ENCODE measurements at places on chromosomes 7 and 10.

DNA sequence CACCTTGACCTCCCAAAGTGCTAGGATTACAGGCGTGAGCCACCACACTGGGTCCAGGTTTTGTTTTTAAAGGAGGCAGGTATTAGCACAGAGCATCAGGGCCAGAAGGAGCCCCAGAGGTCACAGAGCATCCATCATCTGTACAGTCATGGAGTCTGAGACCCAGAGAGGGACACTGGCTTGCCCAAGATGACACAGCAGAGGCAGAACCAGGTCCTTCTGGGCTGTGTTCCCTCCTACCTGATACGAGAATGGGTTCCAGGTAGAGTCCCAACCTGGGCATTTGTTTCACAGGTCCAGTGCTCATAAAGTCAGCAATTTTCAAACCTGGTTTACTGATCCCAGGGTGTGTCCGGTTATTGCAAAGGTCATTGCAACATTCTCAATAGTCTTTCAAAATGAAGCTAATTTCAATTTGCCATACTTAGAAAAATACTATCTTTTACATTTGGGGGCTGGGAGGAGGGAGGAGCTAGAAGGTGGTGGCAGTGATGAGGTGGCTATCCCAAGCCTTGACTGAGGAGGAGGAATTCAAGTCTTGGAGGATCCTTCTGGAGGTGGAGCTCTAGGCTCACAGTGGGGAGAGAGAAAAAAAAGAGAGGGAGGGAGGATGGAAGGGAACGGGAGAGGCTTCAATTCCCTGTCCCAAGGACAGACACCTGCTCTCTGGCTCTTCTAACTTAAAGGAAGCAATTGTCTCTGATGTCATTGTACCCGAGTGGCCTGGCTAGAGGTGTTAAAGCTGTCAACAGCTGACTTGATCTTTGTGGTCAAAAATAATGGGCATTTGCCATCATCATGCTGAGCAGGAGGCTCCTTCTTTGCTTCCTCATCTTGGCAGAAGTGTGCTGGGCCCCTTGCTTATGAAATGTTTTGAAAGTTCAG is 8.1 kb downstream of the MXI1 start:
- no peak for DNase-seq

DNA sequence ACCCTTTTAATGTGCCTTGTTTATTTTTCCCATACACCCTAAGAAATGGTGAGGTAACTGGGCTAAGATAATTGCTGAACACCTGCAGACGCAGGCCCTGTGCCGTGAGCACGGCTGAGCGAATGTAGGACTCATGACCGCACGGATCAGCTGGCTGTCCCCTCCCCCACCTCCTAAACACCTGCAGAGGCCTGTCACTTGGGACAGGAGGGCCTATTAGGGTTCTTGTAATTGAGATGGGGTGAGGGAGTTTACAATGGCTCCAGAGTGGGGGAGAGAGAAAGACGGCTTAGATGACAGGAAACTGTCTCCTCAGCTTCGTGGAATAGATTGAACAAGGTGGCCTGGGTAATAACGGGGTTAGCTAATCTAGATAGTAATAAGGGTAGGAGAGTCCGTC is 291.7 kb upstream of the HABP2 start:
- DNase-seq, result no peak

DNA sequence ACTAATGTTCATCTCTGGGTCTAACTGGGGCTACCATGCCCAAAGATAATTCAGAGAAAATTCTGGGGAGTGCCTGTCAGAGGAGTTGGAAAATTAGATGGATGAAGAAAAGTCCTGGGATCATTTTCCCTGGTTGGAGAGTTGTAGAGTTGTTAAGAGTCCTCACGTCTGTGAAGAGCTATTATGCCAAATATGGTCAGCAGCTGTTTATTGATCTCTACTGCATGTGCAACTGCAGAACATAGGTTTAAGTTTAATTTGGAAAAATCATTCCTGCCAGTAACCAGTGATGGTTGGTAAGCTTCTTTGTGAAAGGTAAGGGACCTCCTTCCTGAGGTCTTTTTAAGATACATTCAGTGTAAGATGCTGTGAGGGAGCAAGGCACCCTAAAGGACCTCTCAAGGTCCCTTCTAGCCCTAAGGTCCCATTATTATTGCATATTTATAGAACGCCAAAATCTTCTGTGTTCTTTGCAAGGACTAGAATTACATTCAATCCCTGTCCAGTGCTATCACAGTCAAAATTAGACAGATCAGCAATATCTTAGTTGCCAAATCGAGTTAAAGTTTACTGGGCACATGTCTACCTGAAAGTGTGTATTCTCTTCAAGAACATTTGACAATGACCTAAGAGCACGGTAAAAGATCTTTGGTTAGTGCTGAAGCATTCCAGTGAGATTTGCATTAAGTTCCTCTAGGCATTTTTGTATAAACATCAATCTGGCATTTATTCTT is 62.7 kb downstream of the VTI1A start:
- DNase-seq, result no peak

DNA sequence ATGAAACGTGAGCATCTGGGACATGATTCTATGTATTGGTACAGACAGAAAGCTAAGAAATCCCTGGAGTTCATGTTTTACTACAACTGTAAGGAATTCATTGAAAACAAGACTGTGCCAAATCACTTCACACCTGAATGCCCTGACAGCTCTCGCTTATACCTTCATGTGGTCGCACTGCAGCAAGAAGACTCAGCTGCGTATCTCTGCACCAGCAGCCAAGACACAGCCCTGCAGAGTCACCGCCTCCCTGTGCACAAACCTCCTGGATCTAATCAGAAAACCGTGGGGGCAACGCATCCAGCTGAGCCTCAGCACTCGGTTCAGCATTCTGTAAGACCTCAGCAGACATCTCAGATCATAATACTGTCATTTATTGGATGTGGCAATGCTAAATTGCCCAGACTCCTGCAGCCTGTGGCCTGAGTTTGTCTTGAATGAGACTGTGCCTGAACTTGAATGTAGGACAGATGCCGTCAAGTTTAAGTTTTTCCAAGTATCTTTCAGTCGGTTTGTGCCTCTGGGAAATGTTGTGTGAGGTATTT is 41.5 kb upstream of the PRSS58 start:
- no peak for DNase-seq

GRCh38 chr10:76213876-76214275 is 782.5 kb downstream of the LRMDA start:
- no peak for DNase-seq

GRCh38 chr7:16739863-16740622 is 13.5 kb upstream of the TSPAN13 start:
- DNase-seq, result no peak

- peak; percentile 26 for DNase-seq
Observed at GRCh38 chr10:71769279-71769823, 4.0 kb downstream of the VSIR start.

DNA sequence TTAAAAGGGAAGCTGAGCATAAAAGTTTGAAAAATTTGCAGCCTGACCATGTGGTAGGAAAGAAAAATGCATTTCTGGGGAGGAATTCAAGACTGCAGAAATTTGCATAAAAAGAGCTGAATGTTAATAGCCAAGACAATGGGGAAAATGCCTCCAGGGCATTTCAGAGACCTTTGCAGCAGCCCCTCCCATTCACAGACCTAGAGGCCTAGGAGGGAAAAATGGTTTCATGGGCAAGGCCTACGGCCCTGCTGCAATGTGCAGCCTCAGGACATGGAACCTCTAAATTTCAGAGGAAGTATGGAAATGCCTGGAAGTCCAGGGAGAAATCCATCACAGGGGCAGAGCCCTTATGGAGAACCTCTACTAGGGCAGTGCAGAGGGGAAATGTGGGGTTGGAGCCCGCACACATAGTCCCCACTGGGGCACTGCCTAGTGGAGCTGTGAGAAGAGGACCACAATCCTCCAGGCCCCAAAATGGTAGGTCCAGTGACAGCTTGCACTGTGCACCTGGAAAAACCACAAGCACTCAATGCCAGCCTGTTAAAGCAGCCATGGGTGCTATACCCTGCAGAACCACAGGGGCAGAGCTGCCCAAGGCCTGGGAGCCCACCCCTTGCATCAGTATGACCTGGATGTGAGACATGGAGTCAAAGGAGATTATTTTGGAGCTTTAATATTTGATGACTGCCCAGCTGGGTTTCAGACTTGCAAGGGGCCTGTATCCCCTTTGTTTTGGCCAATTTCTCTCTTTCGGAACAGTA is 243.8 kb downstream of the DNAJB9 start:
- no peak for DNase-seq

DNA sequence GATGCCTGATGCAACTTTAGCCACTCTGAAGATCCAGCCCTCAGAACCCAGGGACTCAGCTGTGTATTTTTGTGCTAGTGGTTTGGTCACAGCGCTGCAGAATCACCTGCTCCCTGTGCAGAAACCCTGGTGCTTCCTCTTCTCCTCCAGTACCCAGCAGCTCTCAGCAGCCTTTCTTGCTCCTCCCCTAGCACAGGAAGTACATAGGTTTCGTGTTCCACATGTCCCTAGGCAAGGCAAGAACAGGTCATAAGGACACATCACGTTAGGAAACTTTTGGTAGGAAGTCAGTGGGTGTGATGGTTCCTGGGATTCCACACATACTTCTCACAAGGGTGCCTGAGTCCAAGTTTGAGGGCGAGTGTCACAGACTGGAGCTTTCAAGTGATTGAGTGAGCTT is 167.9 kb upstream of the PRSS1 start:
- no peak for DNase-seq

DNA sequence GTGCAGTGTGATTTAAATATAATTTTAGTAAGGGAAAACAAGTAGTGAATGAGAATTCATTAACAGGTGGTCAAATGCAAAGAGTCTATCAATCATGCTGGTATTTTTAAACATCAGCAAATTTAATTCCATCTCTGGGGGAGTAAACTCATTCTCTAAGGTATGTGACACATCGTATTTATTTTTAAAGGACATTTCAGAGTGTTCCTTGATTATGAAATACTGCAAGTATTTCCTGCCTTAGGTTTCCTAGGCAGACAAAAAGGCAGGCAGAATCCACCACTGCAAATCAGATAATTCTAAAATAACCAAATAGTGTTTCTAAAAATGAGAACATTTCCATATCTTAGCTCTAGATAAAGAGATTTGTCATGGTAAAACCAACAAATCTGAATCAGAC is 193.8 kb downstream of the LRRTM3 start:
- no peak for DNase-seq

DNA sequence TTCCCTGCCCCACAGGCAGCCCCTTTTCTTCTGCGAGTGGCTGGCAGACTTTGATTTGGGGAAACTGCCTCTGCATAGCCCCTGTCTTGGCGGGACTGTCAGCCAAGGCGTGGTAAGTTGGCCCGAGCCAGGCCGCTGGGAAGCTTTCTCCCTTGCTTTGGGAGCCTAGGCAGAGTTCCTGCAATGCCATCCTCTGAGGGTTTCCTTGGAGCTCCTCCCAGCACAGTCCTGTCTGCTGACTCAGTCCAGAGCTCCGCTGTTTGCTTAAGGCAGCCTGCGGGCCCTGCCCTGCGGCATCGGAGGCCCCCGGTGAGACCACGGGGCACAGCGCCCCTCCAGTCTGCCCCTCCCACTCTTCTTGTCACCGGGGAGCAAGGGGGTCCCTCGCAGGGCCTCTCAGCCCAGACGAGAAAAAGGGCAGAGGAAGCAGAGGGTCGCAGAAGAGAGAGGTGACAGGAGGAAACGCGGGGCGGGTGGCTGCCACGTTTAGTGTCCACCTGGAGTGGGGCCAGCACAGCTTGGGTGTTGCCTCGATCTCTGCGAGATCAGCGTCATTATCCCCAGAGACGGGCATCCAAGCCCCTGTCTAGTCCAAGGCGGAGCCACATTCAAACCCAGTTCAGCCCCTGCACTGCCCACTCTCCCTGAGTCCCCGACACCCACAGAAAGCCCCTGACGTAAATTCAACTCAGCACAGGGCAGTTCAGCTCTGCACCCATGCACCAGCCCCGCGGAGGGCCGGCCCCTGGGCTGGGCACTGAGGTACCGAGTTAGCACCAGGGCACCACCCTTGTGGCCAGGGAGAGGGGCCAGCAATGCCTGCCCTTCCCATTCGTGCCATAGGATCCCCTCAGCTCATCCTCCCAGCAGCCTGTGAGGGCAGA is 59.0 kb upstream of the CHST15 start:
- no peak for DNase-seq

DNA sequence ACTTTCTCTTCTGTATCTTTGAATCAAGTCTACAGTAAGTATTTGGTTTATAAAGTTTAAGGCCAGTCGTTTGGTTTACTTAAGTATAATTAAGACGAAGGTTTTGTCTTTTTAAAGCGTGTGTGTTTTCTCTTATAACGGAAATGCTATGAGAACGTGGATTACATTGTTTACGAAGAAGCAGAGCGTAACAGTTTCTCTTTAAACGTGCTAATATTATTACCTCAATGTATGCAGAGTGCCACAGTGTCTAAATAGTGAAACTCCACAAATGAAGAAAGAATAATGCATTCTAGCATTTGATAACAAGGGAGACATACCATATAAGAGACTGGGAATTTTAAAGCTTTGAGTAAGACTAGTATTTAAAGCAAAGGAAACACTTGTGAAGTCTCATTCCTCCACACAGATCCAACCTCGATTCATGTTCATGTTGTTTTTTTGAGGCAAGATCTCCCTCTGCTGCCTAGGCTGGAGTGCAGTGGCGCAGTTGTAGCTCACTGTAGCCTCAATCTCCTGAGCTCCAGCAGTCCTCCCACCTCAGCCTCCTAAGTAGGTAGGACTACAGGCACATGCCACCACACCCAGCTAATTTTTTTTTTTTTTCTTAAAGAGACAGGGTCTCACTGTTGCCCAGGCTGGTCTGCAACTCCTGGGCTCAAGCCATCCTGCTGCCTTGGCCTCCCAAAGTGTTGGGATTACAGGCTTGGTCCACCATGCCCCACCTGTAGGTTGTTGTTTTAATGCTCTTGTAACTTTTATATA is 75.1 kb downstream of the ANKRD61 start:
- peak; percentile 24 for DNase-seq

GRCh38 chr7:43513251-43513650 is 69.7 kb upstream of the STK17A start:
- no peak for DNase-seq

GRCh38 chr10:31515819-31516402 is 196.9 kb downstream of the ZEB1 start:
- DNase-seq, result no peak

GRCh38 chr7:116429986-116430619 is 69.4 kb upstream of the CAV2 start:
- no peak for DNase-seq

GRCh38 chr7:36765605-36766004 is 41.3 kb upstream of the AOAH start:
- DNase-seq, result no peak

DNA sequence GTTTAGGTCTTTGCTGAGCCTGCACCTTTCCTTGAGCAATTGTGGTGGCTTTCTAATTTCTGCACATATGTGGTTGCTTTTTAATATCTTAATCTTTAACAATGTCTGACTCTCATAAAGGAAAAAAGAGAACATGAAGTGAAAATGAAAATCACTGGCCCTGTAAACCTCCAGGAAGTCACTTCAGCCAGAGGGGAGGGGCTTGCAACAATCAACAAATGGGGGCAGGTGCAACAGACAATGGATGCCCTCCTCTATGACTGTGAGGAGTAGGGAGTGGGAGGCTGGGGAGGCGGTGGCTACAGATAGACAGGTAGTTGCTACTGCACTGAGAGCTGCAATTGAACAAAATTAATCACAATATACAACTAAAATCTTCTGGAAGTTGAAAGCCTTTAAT is 1377.4 kb downstream of the XPNPEP1 start:
- DNase-seq, result no peak

Data from stimulated activated CD4-positive, alpha-beta T cell treated with anti-CD3 and anti-CD28 coated beads, Interleukin-2, amount 100 ng/mL, for 24 hours (primary cell).